Fibroblast of the aortic adventitia (primary cell): ENCODE measurements at places on chromosomes 5 and 9. TPM values are rescaled to one million over a fixed set of nuclear protein-coding genes. Genes with fewer than 3 reads are reported as not detected.

Gene IL33
- total RNA-seq: 73.9 and 215 TPM in 2 replicates

Gene DNAH5
- under 0.01 and 0.18 TPM in 2 replicates for total RNA-seq

Gene QRFP
- total RNA-seq: not detected in 2 replicates

Gene PCDHB16
- 0.25 and 0.36 TPM in 2 replicates for total RNA-seq

Gene PALM2AKAP2
- 4.2 and 5.0 TPM in 2 replicates for total RNA-seq

Gene FOXD4L5
- total RNA-seq: under 0.01 TPM in 1 of 2 replicates, not detected in the other
